Omental fat pad (tissue), 4 donors: ENCODE measurements at places on chromosomes 5 and 9. TPM values are rescaled to one million over a fixed set of nuclear protein-coding genes. Genes with fewer than 3 reads are reported as not detected.

Gene IL9
- not detected for total RNA-seq

Gene DRD1
- total RNA-seq: 0.32 TPM

Gene PDCD1LG2
- 10.7 TPM for total RNA-seq

Gene ZNF483
- total RNA-seq: 11.9 TPM

Gene CKMT2
- total RNA-seq: 17.0 TPM

Gene ISL1
- 1.4 TPM for total RNA-seq

Gene SEMA4D
- total RNA-seq: 16.2 TPM

Gene NEURL1B
- total RNA-seq: 12.7 TPM

Gene PCDHB7
- 1.7 TPM for total RNA-seq

Gene SVEP1
- total RNA-seq: 252 TPM

Gene NACC2
- 24.1 TPM for total RNA-seq

Gene STKLD1
- not detected for total RNA-seq

Gene TEX48
- not detected for total RNA-seq

Gene CSNK1G3
- total RNA-seq: 43.9 TPM

Gene TAF11L9
- not detected for total RNA-seq

Gene WHRN
- total RNA-seq: 9.7 TPM

Gene UBAC1
- total RNA-seq: 37.4 TPM

Gene C9orf50
- total RNA-seq: not detected
